ENCODE measurements at places on chromosomes 6 and 20. TPM values are rescaled to one million over a fixed set of nuclear protein-coding genes. Genes with fewer than 3 reads are reported as not detected.

Gene CCN6
- not detected for total RNA-seq

DNA sequence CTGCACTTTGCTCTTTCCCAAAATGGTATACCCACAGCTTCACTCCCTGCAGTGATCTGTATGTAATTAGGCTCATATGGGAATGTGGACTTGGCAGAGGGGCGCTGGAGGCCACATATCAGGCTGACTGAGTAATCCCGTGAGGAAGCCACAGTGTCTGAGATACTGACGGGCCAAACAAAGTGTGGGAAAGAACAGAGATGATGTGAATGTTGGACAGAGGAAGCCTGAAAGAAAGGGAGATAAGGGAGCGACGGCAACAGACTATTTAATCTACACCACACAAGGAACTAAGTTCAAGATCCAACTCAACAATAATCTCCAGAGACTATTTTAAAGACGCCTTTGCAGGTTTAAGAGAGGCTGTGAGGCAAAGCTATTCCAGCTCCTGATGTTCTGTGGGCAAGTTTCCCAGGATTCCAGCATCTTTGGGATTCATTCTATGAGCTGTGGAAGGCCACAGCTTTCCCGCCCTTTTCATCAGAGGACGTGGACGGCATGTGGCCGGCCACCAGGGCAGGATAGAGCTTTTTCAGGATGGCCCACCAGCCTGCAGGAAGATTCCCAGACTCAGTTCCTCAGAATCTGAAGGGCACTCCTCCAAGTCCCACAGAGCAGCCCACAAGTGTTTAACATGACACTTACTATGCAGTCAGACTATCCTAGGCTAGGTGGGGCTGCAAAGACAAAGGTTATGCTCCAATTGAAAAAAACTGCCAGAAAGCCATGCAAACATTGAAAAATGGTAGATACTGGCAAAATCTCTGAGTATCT lies 237.5 kb downstream of the ATXN1 start:
- no peak for DNase-seq

DNA sequence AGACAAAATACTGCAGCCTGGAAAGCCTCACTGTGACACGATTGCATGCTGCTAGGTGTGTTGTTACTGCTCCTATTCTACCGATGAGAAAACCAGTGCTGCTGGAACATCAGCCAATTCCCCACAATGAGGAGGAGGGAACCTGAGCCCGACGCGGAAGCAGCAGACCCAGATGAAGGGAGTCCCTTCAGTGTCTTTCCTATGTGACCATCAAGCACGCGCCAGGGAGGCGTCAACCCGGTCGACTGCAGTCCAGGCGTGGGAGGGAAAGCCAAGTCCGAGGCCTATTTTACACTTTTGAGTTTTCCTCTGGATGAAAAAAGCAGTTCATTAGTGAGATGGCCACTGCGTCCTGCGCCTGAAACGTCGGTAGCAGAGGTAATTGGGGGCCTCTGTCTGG lies 63.3 kb downstream of the STK35 start:
- DNase-seq = no peak

Gene EHMT2
- total RNA-seq = 25.9 TPM

GRCh38 chr6:37218511-37218910 lies 39.1 kb upstream of the TBC1D22B start:
- no peak for DNase-seq

Gene VSTM2L
- 0.60 TPM for total RNA-seq

Gene MTFR2
- 2.5 TPM for total RNA-seq

Gene FRK
- total RNA-seq = 0.24 TPM

GRCh38 chr20:1793821-1794220 lies 101.4 kb upstream of the SIRPA start:
- no peak for DNase-seq

DNA sequence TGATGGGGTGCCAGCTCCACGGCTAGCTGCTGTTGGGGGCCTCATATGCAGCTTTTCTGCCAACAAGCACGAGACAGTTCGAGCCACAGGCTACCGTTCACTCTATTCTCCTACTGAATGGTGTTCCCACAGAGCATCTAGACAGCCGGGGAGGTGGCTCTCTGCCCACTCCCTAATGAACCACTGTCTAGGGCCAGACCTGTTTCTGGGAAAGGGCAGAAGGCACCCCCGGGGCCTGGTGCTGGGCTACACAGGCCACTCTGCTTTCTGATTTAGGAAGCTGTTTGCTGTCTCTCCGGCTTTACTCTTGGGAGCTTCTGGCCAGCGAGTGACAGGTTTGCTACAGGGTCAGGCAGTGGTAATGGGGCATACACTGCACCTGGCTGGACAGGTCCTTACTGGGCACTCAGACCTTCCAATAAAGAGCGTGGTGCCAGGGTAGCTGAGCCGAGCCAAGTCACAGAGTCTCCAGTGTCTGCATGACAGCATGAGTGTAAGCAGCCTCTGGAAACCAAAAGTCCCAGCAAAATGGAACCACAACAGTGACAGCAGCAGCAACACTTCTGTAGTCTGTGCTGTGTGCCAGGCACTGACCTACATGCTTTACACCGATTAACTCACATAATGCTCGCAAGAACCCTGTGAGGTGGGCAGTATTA lies 8.4 kb downstream of the CCDC167 start:
- no peak for DNase-seq

DNA sequence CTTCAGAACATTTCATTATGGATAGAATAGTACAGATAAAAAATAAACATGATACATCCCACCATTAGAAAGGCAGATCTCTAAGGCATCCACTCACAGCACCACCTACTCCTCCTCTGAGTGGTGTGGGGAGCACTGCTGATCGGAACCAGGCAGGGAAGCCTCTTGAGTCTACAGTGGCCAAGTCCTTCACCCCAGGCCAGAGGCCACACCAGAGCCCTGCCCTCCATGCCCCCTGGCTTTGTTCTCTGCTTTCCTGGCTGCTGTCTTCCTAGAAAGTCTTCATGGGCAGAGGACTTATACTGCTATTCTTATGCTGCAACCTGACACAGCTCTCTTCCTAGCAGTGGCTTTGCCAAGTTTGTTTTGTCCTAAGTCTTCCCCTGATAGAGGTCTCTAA lies 201.8 kb upstream of the THBS2 start:
- DNase-seq = no peak

DNA sequence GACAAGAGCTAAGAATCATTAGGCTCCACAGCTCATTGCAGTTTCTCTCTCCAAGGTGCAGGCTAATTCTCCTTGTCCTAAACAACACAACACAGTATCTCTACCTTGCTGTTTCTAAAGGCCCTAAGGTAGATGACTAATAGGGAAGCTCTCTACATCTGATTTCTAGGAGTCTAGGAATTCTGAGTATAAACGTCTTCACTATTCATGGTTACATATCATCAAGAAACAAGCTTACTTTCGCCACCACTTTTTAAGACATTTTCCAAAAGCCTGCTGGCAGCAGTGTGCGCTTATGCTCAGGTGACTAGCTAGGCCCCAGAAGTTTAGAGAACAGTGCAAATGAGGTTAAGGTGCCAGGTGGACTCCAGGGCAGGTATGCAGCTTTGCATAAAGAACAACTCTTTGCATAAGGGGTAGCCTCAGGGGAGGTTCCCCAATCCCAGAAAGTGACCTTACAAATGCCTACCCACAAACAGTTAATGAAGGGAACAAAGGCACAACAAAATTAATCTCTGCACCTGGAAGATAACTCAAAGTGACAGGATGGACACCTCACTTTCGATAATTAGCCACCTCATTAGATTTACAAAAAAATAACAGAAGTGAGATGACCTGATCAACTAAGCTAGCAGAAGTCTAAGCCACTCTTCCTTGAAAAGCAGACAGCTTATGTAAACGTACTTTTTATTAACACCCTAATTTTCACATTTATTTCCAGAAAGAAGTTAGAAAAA lies 20.1 kb downstream of the B4GALT5 start:
- no peak for DNase-seq

DNA sequence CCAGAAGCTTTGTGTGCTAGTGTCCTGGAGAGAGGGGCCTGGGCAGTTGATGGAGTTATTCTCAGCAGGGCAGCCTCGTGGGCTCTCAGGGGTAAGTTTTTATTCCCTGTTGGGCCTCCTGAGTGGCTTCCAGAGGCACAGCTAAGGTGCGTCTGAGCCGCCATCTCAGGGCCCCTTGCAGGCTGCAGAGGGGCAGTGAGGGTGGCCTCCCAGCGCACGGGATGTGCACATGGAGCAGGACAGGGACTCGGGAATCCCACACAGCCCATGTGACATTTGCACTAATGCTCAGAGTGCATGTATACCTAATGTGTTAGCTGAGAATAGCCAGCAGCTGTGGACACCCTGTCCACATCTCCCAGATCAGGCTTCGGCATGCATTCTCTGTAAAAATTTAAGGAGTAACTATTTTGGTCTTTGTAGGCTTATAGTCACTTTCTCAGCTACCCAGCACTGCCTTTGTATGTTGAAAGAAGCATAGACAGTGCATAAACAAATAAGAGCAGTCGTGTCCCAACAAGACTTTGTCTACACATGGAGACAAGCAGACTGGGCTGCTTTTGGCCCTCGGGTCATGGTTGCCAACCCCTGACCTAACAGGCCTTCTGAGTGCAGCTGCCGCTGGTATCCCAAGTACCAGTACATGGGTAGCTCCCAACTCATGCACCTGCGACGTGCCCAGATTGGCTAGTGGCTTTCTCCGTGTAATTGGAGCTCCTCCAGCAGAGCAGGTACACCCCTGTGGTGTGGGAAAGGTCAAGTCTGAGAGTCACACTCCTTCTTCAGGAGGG lies 18.6 kb upstream of the CST9L start:
- no peak for DNase-seq

DNA sequence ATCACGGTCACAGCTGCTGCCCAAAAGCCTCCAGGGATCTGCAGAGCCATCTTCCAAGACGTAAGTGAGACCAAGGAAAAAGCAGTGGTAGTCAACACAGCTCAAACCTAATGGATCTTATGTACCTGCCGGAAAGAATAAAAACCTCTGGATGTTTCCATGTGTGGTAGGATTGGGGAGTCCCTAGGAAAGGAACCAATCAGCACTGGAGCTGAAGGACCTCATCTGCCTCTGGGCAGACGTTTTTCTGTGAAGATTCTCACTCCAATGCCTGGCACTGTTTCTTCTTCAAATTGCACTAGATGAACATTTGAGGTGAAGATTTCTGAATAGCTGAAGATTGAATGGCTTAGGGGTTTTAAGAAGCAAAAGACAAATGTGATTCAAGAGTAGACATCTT lies at the start of gene HLA-DQB2:
Gene HLA-DQB2, minus strand, starts transcription at position 112 of the 400 bp plus-strand sequence. Its CDS starts 62 bp downstream, at position 50.
- no peak for DNase-seq

DNA sequence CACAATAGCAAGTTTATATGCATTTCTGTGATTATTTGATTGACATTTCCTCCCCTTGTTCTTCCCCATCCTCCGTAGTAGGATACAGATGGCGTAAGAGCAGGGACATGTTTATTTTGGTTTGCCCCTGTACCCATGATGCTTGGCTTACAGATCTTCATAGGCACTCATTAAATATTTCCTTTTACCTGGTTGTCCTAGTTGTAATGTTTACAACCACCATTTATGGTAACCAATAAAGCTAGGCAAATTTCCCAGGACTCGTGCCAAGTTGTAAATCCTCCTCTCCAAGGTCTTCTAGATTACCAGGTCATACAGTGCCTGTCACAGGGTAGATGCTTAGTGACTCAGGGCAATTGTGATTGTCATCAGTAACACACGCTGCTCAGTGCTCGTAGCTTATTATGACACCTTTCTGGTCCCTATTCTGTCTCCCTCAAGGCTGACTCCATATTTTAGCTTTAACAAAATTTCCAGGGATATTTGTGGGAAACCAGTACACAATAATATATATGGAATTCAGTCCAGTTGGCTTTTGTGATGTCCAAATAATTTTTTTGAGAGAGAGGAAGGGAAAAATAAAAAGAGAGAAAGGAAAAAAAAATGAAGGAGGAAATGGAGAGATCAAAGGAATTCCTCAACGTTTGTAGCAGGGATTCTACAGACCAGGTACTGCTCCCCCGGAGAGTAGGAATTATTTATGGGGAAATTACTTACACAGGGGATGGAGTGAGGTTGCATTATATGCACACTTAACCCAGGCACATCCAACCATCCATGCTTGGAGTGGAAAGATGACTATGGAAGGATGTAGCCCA lies 24.6 kb downstream of the CYP24A1 start:
- DNase-seq = no peak

Gene KHDC1
- total RNA-seq = 0.88 TPM

- no peak for DNase-seq
Observed at GRCh38 chr20:38357653-38358207, 11.4 kb downstream of the LBP start.

DNA sequence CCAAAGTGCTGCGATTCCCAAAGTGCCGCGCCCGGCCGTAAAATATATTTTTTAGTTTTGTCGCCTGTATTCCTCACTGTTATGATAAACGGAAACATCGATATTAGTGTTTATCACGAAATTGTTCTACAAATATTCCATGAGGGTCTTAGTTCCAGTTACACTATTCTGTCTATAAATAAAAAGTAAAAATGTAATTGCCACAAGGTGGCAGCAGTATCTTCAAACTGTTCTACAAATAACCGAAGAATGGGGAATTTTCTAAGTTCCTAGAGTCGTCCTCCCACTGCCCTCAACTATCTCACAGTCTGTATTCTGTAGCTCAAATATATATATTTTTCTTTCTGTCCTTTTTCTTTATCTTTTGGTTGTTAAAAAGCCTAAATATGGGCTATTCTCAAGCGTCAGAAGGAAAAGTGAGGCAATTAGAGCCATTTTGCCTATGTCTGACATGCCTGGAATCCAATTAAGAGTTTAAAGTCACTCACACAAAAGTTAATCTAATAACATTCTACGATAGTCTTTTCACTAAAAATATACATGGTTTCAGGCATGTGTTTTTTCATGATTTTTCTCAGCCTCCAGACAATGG lies 14.2 kb upstream of the FAM162B start:
- DNase-seq = no peak

DNA sequence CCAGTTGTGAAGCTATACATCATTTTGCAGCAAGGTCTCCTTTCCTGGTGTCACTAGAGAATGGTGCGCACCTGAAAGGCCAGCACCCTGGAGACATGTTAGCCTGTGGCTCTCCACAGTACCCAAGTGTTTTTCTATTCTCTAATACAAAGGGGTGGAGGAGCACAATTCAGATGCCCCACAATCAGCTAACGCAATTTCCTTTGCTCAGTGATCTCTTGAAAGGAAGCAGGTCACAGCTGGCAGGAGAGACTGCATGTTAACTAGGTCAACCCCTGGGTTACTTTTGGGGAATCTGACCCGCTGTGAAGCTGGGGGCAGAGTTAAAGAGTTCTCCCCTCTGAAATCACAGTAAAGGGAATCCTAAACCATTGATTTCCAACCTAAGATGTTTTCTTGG lies 92.5 kb downstream of the B3GAT2 start:
- DNase-seq = no peak

Gene CST4
- total RNA-seq = not detected

DNA sequence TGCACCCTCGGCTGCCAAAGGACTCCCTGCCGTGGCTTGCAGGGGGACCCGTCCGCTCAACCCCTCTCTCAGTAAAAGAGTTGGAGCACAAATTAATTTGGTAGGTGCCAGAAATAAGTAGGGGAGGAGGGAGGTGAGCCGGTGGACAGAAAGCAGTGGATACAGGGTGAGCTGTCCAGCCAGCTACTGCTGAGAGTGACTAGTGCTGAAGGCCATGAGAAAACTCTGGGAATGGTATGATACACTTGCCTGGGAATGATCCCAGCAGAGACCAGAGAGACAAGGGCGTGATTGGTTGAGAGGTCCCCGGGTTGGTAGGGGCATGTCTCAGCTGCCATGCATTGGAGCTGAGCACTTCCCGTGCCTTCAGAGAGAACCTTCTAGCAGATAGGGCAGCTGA lies 15.7 kb downstream of the FOXQ1 start:
- no peak for DNase-seq
